ENCODE measurements at places on chromosomes 2 and 18.

DNA sequence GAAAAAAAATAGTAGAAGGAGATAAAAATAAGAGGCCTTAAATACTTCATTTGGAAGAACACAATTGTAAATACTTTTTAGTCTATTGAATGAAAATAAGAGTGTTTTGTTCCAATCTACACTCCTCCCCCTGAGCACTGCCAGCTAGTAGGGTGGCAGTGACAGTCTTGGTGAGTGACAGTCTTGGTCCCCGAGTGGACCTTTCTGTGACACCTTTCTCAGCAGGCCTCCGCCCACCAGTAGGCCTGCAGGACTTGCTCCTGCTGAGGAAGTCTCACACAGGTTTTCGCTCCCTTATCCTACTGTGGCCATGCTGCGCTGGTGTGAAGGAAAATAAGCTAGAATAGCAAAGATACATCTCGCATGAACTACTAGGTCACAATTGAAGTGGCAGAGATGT is 666.8 kb downstream of the NR4A2 start:
- DNase-seq = no peak

GRCh38 chr2:85414761-85415553 is 3.6 kb upstream of the SH2D6 start:
- no peak for DNase-seq

GRCh38 chr2:165725421-165725820 is 68.6 kb downstream of the GALNT3 start:
- DNase-seq = no peak

DNA sequence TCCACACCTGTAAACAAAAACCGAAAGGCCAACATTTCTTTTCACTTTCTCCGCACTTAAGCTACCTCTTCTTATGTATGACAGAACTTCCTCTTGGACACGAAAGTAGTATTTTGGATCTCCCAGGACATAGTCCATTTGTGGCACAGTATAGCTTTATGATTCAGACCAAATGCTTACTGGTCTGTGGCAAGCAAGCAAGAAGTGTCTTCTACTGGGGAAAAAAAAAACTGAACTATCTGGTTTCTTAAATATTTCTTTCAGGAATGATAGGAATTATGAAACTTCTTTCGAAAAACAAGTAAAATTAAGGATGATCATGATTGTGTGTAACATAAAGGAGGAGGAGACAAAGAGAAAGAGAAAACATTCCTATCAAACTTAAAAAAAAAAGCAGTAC is 33.6 kb downstream of the SRBD1 start:
- DNase-seq = no peak

- no peak for DNase-seq
Observed at GRCh38 chr2:229905601-229906000, 16.2 kb downstream of the TRIP12 start.

GRCh38 chr2:198571393-198571792 is 767.0 kb downstream of the PLCL1 start:
- no peak for DNase-seq

DNA sequence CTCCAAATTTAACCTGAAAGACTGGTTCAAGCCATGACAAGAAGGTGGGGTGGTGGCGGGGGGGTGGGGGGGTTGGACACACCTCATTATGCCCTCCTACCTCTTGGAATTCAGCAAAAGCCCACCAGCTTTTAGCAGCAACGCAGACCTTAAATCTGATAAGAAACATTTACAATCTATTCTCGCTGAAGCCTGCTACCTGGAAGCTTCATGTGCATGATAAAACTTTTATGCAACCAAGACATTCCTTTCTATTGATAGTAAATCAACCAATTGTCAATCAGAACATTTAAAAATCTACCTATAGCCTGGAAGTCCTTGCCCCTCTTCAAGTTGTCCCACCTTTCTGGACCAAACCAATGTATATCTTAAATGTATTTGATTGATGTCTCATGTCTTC is 113.6 kb upstream of the FAM98A start:
- DNase-seq = no peak

GRCh38 chr2:189783451-189783926 is 650 bp downstream of the ORMDL1 start:
- no peak for DNase-seq
